ENCODE measurements at places on chromosomes 5 and 9.

- no peak for DNase-seq
Observed at GRCh38 chr9:77975036-77975435, 56.6 kb downstream of the GNAQ start.

GRCh38 chr5:9156282-9156681, 389.6 kb downstream of the SEMA5A start:
- DNase-seq: no peak

DNA sequence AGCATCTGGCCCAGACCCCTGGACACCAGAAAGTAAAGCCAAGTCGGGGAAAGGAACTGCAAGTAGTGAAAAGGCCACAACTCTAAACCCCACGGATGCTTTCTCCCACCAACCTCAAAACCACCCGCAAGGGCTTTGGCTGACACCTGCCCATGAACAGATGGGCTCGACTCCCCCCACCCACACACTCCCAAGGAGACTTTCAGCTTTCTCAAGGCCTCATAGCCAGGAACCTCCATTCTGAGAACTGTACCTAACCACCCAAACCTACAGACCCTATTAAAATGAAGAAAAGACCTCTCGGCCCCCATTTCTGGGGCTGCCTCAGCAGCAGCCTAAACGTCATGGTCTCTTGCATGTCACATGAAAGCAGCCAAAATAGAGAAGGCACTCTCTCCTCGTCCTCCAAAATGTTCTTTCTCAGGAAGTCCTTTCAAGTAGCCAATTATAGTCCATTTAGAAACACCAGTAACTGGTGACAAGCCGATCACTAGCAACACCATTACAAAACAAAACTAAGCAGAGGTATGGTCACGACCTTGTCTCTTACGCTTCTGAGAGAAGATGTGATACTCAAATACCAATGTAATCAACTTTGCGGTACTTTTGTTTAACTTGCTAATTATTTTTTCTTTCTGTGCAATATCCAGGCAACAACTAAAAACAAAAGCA, 2.9 kb downstream of the B4GALT1 start:
- no peak for DNase-seq

GRCh38 chr5:29143266-29143665, 2050.2 kb upstream of the CDH6 start:
- DNase-seq: no peak

- no peak for DNase-seq
Observed at GRCh38 chr5:1948663-1949191, 66.0 kb upstream of the IRX4 start.

- DNase-seq: no peak
Observed at GRCh38 chr5:35820735-35821134, 36.0 kb upstream of the IL7R start.

GRCh38 chr5:14881826-14882225, 10.2 kb upstream of the ANKH start:
- no peak for DNase-seq

All from H54 (cell line).